ENCODE measurements at places on chromosomes 3 and 15.

DNA sequence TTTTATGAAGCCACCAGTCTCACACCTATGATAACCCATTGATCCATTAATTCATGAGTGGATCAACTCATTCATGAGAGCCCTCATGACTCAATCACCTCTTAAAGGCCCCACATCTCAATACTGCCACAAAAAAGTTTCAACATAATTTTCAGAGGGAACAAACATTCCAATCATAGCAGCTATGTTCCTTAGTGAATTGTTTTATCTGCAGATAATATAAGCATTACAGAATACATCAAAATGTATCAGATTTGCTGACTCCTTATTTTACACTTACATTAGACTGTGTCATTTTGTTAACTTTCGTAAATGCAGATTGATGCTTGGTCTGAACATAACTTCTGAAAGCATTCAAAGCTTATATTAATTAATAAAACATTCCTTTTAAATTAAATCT, 155.3 kb upstream of the MBNL1 start:
- DNase-seq = no peak

DNA sequence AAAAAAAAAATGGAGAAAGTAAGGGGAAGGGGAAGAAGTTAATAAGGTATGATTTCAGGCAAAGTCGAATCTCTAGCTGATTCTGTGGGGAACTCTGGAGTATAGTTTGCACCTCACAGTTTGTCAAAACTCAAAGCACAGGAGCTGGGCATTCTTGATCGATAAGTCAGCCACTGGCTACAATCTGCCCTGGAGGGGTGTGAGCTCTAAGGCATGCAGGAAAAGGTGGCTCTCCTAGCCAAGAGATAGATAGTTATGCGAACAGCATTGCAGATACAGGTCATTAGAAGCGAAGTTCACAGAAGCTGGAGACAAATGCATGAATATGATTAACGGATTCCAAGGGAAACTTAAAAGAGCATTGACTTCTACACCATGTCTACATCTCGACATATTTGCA, 952.6 kb downstream of the AGBL1 start:
- DNase-seq = peak; percentile 2

DNA sequence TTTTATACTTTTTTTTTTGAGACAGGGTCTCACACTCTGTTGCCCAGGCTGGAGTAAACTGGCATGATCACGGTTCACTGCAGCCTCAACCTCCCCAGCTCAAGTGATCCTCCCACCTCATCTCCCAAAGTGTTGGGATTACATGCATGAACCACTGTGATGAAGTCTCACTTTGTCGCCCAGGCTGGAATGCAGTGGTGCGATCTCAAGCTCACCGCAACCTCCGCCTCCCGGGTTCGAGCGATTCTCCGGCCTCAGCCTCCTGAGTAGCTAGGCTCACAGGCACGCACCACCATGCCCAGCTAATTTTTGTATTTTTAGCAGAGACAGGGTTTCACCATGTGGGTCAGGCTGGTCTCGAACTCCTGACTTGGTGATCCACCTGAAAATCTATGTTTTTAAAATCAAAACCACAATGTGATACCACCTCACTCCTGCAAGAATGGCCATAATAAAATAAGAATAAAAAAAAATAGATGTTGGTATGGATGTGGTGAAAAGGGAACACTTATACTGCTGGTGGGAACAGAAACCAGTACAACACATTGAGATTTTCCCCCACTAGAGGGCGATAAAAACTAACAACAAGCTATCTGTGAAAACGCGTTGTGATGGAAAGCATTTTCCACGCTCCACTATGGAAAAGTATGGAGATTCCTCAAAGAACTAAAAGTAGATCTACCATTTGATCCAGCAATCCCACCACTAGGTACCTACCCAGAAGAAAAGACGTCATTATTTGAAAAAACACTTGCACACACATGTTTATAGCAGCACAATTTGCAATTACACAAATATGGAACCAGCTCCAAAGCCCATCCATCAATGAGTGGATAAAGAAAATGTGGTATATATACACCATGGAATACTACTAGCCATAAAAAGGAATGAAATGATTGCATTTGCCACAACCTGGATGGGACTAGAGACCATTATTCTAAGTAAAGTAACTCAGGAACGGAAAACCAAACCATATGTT, 26.8 kb upstream of the OCA2 start:
- DNase-seq = peak; percentile 16

- DNase-seq = peak; percentile 30
These were observed 473.6 kb downstream of the ROBO2 start for GRCh38 chr3:77513542-77513941.

DNA sequence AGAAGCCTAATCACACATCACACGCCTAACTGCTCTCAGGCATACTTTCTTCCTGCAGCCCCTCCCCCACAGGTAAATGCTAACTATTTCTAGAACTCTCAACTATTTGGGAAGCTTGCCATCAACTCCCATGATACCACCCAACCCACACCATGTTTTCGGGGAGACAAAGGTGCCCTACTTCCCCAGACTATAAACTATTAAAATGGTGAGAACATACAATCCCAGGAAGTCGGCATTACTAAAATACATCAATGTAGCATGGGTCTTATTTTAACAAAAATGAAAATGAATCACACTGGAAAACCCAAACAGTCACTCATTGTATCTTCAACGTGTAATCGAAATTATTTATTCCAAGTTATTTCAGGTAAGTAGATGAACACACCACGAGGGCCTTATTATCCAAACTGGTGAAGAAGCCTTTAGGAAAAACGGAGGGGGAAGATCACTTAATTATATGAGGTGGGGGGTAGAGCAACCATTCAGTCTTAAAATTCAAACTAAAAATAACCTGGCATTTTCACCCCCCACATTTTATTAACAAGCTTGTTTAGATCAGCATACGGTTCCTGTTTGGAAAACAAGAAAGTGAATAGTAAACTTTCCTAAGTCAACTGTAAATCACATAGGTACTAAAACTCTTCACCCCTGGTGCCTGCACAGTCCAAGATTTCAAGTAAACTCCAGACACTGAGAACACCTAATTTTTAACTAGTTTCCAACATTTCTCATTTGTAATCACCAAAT, 1.9 kb downstream of the TBL1XR1 start:
- DNase-seq = no peak

DNA sequence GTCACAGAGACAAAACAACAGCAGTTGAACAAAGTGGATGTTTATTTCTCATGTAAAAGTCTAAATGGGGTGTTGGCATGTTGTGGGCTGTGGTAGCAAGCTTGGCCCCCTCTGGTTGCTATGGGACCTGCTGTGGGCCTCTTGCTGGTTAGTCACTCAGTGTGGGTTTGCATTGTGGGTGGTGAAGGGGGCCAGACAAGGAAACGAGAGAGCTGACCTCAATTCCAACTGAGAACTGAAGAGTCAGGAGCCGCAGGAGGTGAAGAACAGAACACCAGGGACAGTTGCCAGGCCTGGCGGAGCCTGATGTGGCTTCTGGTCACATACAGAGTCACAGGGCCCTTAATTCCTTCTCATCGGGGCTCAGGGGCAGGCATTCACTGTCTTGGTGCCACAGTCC, 1.9 kb upstream of the ADPGK start:
- DNase-seq = no peak

GRCh38 chr3:150806185-150806835, 43.3 kb upstream of the SIAH2 start:
- no peak for DNase-seq

- DNase-seq = no peak
These were observed 15.3 kb upstream of the EPHB3 start for GRCh38 chr3:184546252-184546651.

GRCh38 chr3:169266351-169266750, 397.2 kb downstream of the MECOM start:
- DNase-seq = no peak

DNA sequence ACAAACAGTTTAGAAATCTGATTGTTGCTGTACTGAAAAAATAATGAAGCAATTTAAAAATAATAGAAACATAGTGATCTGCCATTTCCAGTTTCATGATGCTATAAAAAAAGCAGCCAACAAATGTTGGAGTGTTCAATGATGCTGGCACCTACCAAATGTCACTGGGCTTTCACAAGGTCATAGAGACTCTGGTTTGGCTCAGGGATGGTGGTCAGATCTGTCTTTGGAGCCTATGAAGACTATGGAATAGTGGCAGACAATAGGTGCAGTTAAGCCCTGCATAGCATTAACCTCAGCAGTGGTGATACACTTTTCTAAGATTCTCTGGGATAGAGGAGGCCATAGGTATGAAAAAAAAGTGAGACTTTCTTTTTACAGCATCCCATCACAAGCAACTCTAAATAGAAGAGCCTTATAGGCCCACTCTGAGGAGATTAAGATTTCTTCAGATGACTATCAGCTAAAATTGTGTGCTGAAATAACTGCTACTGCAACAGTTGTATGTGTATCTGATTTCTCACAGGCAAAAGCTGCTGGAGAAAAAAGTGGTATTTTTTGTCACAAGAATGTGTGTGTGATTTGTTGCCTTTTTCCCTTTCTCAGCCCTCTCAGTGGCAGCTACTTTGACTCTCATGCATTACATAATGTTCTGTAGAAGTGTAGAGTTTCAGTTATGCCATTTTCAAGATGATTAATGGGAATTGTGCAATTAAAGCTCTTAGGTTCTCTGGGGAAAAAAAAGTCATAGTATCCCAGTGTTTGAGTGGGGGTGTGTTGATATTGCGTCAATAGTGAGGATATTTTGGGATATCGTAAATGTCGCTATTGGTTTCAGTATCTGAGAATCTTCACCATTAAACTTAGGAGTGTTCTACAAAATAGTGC, 137.4 kb downstream of the MBNL1 start:
- peak; percentile 56 for DNase-seq

Measured in HS-5 (cell line).